ENCODE measurements at places on chromosomes 4 and X. TPM values are rescaled to one million over a fixed set of nuclear protein-coding genes. Genes with fewer than 3 reads are reported as not detected.

RBPJ gene
- total RNA-seq = 38.3 TPM

GRCh38 chrX:110915570-110915969 lies 120.0 kb upstream of the CHRDL1 start:
- DNase-seq = no peak

MXRA5 gene
- total RNA-seq = 4.3 TPM

RAB39B gene
- total RNA-seq = 0.68 TPM

GRCh38 chr4:62408454-62408853 lies 1208.3 kb downstream of the ADGRL3 start:
- DNase-seq = no peak

DNA sequence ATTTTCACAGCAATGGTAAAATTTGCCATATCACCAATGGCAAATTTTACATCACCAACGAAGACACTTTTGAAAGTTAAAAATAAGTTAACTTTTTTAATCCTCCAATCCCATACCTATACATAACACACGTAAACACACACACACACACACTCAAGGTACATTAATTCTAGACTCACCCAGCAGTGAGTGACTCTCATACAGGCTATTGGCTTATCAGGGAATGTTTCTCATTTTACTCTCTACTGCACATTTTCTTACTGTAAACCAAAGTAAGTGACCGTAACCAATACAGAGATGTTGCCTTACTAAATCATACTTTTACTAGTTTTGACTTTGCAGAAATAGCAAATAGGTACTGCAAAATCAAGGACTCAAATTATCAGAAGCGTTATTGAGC lies 2.3 kb downstream of the VEGFC start:
- DNase-seq = no peak

DNA sequence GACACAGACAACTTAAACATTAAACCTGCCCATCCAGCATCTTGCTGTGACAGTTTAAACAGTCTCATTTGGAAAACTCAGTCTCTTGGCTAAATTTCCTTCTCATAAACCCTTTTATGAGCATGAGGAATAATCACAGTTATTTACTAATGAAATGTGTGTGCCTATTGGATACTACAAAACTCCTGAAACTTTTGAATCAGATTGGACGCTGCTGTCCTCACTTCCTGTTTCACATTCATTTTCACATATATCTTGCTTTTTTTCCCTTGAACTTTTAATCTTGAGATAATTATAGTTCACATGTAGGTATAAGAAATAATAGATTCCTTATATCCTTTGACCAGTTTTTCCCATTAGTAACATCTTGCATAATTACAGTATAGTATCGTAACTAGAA lies 111.7 kb downstream of the CDKL5 start:
- DNase-seq = no peak

- DNase-seq = peak; percentile 68
Measured at GRCh38 chr4:123488916-123489315, 92.3 kb downstream of the SPRY1 start.

- no peak for DNase-seq
Measured at GRCh38 chr4:38004887-38005286, 44.7 kb downstream of the PTTG2 start.

GRCh38 chr4:74794382-74795010 lies at the start of gene BTC:
BTC (minus strand) TSS chr4:74794523; CDS start chr4:74794325, 198 bp downstream.
- peak; percentile 70 for DNase-seq

NPY2R gene
- not detected for total RNA-seq

- DNase-seq = no peak
Measured at GRCh38 chrX:30620125-30620524, 33.1 kb upstream of the GK start.

H2BW2 gene
- not detected for total RNA-seq

GAGE12F gene
- not detected for total RNA-seq

H2BW1 gene
- not detected for total RNA-seq

GRCh38 chr4:2837904-2838496 lies 5.6 kb upstream of the ADD1 start:
- DNase-seq = no peak

VSIG1 gene
- 0.91 TPM for total RNA-seq

DNA sequence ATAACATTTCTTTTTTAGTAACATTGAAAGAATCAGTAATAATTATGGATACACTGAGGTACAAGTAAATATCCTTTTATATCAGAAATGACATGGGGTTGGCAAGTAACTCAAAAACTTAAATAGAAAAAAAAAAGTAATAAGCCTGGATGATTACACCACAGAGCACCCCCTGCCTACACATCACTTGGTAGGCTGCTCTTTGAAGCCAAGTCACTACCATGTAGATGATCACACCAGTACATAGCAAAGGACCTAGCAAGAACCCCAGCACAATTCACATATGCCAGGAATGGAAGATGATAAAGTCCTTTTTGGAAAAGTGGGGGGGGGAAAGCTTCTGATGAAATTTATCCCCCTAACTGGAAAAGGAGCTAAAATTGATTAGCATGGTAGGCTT lies 56.9 kb downstream of the METTL14 start:
- no peak for DNase-seq

WAS gene
- total RNA-seq = not detected

FRMD7 gene
- total RNA-seq = not detected

- DNase-seq = no peak
Measured at GRCh38 chrX:100871594-100872560, 2.3 kb downstream of the NOX1 start.

GRCh38 chr4:15890246-15890829 lies 48.2 kb downstream of the FGFBP1 start:
- DNase-seq = no peak

DNA sequence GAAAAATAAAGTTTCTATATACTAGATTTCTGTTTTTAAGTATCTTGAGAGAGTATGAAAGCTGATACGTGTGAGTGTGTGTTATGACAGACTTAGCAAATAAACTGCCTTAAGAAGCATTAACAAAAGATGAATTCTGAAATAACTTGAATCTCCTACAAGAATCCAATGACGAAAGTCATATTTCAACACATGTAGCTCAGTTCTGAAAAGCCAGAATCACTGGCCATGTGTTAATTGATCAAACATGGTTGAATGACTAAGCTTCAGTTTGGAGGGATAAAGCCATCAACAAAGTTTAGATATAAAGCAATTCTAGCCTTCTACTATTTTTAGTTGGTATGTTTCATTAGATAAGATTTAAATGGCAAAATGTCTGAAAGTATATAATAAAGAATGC lies 88.5 kb upstream of the ETNPPL start:
- no peak for DNase-seq

DNA sequence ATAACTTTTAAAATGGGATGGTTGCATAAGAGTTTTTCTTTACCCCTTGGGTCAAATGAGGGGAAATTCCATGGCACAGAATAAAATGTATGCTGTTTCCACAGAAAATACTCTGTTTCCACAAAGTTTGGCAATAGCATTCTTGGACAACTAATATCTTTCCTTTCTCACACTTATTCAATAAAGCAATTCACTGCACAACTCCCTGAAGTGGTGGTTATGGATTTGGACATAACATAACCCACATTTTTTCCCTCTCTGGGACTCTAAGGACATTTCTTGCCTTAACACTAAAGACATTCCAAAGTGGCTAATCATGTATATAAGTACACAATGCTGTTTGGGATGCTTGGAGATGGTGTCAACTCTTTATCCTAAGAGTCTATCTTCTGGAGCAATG lies 51.7 kb upstream of the GPM6B start:
- DNase-seq = no peak

CDKL2 gene
- 1.8 TPM for total RNA-seq

LEF1 gene
- total RNA-seq = not detected

- no peak for DNase-seq
Measured at GRCh38 chrX:2596045-2596444, 95.0 kb upstream of the CD99 start.

SNCA gene
- 10.5 TPM for total RNA-seq

- no peak for DNase-seq
Measured at GRCh38 chrX:119290476-119290875, 54.4 kb downstream of the PGRMC1 start.

- no peak for DNase-seq
Measured at GRCh38 chr4:80367737-80368136, 32.2 kb downstream of the CFAP299 start.

Data from Caki2 (cell line).